Glomerular endothelial cell (primary cell): ENCODE measurements at places on chromosomes 1 and 21. TPM values are rescaled to one million over a fixed set of nuclear protein-coding genes. Genes with fewer than 3 reads are reported as not detected.

AIRE gene
- not detected in 2 replicates for total RNA-seq

DNA sequence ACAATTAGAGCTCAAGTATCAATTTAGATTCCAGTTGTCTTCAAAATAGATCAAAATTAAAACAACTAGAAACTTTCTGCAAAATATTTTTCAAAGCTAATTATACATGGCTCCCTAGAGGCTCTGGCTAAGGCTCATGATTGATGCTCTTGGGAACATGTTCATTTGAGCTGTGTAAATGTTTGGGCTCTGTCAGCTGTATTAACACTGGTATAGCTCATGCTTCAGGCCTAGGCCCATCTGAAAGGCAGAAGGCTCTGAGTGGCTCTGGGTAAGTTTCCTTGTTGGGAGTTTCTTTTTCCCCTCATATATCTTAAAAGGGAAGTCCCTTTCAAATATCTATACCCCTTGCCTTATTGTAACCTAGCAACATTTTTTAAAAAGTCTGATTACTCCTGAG, 81.3 kb downstream of the UROD start:
- no peak for DNase-seq

DNA sequence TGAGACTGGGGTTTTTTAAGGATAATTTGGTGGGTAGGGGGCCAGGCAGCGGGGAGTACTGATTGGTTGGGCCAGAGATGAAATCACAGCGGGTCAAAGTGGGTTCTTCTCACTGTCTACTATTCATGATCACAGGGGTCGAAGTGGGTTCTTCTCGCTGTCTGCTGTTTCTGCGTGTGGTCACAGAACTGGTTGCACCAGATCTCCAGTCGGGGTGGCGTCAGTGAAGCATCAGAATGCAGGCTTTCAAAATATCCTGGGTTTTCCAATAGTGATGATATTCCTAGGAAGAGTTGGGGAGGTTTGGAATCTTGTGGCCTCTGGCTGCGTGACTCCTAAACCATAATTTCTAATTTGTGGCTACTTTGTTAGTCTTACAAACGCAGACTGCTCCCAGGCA, 45.1 kb downstream of the TRPM2 start:
- no peak for DNase-seq

ZMYND12 gene
- total RNA-seq = 0.63 TPM in 1 of 2 replicates, not detected in the other

IL19 gene
- total RNA-seq = not detected in 2 replicates

DNA sequence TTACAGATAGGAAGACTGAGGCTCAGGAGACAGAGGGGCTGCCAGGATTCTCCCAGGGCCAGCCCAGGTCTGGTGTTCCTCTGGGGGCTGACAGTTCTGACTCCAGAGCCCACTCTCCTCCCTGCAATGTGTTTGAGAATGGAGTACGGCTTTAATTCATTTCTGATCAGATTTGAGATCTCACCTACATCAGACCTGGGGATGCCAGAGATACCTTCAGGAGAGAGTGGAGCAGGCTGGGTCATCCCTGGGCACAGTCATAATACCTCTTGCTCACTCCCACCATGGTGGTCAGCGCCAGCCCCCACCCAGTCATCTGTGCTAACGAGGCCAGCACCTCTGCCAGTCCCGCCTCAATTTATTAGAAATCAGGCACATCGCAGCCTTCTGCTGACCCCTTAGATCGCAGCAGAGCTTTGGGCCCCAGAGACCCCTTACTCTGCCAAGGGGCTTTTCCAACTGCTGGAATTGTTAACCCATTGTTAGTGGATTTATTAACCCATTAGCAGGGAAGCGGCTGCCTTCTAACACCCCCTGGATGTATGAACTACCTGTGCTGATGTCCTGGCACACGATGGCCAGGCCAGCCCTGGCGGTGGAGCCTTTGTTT, 352.1 kb downstream of the MATN1 start:
- DNase-seq = no peak

DNA sequence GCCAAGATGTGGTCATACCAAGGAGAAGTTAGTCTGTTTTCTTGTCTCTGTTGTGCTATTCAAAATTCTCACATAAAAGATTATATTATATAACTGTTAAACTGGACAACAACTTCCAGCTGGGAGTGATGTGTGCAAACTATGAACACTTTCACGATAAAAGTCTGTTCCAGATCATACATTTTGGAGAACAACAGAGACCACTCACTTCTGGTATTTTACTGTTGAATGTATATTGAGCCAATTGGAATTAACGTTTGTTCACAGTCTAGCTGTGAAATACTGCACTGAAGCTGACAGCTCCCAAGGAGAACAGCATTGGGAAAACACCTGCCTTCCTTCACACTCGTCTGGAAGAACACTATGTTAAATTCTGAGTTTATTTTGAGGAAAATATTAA, 860 bp upstream of the SHCBP1L start:
- DNase-seq = no peak

- DNase-seq = no peak
These were observed 17.8 kb downstream of the CASZ1 start for GRCh38 chr1:10778640-10779039.

DNA sequence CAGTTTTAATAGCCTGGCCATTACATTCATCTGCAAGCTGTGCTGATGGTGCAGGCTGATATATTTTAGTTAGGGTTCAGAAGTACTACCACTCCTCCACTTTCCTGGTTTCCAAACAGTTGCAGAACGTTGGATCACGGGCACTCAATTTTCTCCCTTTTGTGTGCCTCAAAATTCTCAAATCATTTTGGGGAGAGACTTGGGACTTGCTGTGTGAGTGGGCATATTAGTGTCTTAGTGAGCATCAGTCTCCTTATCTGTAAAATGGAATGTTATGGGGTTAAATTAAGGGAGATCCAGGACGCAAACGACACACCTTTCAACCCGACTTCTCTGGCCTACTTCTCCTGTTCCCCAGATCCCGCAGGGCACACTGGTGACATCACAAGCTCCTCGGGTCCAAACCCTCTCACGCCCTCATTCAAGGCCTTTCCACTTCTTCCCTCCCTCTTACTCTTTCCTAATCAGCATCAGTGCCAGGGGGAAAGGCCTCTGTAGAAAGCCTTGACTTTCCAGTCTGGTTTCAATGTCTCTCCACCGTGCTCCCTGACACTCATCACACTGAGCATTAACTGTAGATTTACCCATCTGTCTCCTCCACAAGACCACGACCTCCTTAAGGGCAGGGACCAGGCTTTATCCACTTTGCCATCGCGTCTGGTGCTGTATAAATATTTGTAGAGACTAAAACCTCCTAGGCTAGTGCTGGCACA, 1.2 kb downstream of the PIGP start:
- no peak for DNase-seq

PLPP3 gene
- 16.5 and 20.4 TPM in 2 replicates for total RNA-seq

- DNase-seq = peak; percentile 98
These were observed 9.3 kb downstream of the LEPR start for GRCh38 chr1:65429806-65430205.

GRCh38 chr1:64851664-64852063, 106.8 kb downstream of the RAVER2 start:
- DNase-seq = peak; percentile 25

PRDM16 gene
- total RNA-seq = 0.12 TPM in 1 of 2 replicates, not detected in the other

CA6 gene
- total RNA-seq = not detected in 2 replicates

- no peak for DNase-seq
These were observed 104.8 kb downstream of the RGL1 start for GRCh38 chr1:183909672-183910071.

DNA sequence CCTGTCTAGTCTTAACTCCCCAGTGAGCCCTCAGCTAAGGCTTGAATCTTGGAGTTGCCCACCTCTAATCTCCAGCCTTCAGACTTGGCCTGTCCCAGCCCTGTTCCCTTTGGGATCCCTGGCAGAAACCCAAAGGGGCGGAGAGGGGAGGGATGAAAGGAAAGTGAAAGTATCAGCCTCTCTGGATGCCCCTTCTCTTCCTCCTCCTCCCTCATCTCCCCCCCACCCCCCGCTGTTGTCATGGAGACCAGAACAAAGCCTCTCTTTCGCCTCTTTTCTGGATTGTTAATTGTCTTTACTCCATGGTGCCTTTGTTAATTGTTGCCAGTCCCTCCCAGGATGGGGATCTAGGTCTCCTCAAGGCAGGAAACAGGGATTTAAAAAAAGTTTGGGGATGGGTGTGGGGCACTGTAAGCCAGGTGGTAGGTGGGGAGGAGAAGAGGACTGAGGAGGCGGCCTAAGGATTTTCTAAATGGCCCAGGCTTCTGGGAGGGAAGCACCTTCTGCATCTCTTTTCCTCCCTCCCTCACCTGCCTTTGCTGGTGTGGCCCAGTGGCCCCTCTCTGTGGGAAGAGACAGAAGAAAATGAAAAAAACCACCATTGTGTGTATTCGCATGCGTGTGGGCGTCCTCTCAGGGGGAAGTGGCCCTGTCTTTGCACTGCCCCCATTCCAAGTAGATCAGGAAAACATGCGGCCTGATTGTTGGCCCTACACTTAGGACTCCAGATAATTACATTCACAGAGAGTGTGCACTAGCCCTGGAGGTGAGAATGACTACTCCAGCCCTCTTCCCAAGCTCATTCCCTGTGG, 7.5 kb upstream of the SOX13 start:
- no peak for DNase-seq

DNA sequence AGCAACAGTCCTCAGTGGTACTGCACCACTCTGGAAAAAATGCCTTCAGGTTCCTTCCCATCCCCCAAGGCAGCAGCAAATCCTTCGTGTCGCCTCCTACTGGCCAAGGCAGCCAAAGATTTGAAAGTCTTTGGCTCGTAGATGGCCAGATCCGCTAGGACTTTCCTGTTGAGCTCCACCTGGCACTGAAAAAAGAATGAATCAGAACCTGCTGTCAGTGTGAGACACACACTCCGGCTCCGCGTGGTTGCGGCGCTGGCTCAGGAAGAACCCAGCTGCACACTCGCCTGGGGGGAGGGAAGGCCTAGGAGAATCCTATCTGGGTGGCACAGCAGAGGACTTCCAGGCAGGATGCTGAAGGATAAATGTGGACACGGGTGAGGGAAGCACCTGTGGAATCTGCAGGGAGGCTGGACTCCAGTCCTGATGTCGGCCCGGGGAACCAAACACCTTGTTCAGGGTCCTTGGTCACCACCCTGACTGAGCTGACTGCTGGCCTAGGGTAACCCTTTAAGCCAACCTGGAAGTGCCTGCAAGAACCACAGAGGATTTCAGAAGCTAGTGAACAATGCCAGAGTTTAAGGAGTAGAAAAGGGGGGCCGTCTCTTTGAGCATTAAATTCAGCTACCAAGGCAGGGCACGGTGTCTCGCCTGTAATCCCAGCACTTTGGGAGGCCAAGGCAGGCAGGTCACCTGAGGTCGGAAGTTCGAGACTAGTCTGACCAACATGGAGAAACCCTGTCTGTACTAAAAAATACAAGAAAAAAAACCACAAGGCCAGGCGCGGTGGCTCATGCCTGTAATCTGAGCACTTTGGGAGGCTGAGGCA, 3.2 kb upstream of the CCNL2 start:
- DNase-seq = peak; percentile 25

LAMC2 gene
- 132 and 173 TPM in 2 replicates for total RNA-seq

DNA sequence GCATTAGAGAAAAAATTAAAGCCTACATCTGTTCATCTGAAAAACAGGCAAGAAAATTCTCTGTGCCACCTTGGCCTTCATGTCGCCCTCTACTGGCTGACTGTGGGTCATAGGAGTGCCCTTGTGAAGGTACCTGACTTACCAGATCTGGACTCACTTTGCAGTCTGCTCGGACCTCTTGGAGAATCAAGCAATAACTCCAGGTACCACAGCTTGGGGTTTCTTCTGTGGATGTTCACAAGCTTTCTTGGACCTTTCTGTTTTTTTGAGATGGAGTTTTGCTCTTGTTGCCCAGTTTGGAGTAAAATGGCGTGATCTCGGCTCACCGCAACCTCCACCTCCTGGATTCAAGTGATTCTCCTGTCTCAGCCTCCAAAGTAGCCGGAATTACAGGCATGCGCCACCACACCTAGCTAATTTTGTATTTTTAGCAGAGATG, 2.4 kb upstream of the PRAMEF18 start:
- DNase-seq = no peak

DNA sequence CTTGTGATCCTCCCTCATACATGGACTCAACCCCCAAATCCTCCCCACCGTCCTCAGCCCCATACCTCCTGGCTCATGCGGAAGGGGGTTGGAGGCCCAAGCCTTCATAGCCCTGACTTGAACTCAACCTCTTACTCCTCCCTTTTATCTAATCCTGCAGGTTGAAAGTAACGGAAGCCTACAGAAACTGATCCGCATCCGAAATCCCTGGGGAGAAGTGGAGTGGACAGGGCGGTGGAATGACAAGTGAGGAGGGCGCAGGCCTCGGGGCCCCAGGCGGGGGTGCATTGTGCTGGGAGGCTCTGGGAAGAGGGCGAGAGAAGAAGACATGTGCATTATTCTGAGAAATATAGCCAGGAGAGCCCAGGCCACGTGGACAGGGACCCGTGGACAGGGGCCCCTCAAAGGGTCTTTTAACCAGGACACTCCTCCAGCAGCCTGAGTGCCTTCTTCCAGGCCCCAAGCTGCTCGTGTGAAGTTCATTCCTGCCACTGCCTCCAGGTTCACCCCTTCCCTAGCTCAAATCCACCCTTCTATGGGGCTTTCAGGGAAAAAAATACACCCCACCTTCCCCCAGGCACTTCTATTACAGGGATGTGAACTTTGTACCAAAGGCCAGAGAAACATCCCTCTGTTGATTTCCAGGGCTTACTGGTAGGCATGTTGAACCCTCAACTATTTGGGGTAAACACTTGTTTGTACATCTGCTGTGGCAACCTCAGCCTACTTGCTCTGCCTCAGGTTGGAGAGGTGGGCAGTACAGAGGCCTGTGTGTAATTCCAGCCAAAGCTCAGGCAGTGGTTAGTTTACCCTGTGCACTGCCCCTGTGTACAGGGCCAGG, 38.6 kb downstream of the CAPN2 start:
- no peak for DNase-seq

MAP10 gene
- total RNA-seq = 1.3 TPM in 2 replicates

SPRR2E gene
- total RNA-seq = not detected in 2 replicates

DNA sequence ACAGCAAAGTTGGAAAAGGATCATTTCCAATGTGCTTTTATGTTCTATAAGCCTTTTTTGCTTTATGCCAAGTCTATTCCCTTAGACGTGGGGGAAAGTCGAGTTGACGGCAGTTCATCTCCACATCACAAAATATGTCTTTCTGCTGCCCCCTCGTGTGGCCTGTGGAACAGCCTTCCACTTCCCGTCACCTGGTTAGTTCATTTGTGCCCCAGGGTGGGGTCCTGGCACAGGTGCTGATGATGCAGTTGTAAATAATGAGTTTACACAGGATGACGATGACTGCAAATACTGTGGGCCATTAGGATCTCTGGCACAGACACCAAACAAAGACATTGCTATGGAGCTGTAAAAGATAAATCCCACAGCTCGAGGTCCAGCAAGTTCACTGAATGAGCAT, 10.0 kb upstream of the OTUD3 start:
- DNase-seq = no peak

PTCH2 gene
- 0.19 and 0.23 TPM in 2 replicates for total RNA-seq
